ENCODE measurements at places on chromosomes 1 and 21. TPM values are rescaled to one million over a fixed set of nuclear protein-coding genes. Genes with fewer than 3 reads are reported as not detected.

GRCh38 chr1:120176092-120176855 is at the start of gene SEC22B:
SEC22B (minus strand) TSS chr1:120176520; CDS start chr1:120176381, 139 bp downstream.
- H3K36me3 ChIP-seq = no peaks in the 10 kb centered on the region
- peak; percentile 92 for DNase-seq
- H3K27ac ChIP-seq = peak within 1 kb of the TSS; percentile 96

- no peak for DNase-seq
- H3K36me3 ChIP-seq = peaks cover 3% of the 10 kb centered on the region
- no peak overlapping the region for H3K4me3 ChIP-seq
- H3K4me1 ChIP-seq = peaks cover 8% of the 10 kb centered on the region
- H3K27ac ChIP-seq = no peak overlapping the region
- H3K27me3 ChIP-seq = no peaks in the 10 kb centered on the region
These were observed 79.2 kb downstream of the ATP5PO start for GRCh38 chr21:33836408-33836807.

The KLF17 gene
- 0.09 TPM for total RNA-seq

The CA6 gene
- total RNA-seq = not detected

Measured in astrocyte (in vitro differentiated cells and primary cell).